ENCODE measurements at places on chromosomes 13 and 19.

- DNase-seq, result no peak
These were observed 7.5 kb downstream of the RPS9 start for GRCh38 chr19:54207983-54208783.

DNA sequence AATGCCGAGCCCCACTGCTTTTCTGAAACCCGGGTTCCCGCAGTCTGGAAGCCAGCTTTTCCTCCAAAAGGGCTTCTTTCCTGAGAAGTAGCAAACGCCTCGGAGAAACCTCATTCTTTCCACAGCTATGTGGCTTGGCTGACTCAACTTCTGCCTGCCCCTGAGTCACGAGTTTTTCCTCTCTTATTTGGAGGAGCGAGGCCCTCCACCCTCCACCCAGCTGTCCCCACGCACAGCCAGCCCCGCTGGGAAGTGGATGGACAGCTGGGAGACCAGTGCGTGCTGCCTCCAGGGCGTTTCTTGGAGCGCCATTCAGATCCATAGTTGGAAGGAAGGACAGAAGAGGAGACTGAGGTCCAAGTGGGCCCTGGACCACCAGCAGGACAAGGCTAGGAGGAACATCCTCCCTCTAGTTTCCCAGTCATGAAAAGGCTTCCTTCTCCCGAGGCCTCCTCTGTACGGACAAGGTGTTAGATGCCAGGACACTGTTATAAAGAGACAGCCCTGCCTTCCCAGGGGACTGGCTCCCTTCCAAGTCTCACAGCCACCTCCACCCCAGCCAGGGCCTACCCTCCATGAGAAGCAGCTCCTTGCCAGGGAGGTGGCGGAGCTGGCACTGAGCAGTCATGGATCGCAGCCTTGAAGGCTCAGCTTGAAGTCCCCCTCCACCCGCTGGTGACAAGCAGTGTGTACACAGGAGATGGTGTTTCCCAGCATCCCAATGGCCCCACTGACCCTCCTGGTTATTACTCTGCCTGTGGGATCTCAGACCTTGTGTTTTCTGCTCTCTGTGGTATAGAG is 2.5 kb upstream of the PLEKHF1 start:
- DNase-seq, result no peak

DNA sequence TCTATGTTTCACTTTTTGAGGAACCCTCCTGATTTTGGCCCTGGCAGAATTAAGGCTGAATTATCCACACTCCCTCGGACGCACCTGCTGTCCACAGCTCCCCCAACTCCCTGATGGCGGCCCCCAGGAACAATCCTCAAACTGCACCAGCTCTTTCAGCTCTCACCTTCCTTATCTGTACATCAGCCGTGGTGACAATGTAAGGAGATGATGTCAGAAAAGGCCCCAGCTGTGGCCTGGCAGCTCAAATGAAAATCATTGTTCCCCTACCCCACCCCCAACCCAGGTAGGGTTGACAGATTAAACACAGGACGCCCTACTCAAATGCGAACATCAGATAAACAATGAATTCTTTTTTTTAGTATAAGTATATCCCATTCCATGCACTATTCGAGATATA is 35.0 kb upstream of the KLF2 start:
- DNase-seq, result no peak

DNA sequence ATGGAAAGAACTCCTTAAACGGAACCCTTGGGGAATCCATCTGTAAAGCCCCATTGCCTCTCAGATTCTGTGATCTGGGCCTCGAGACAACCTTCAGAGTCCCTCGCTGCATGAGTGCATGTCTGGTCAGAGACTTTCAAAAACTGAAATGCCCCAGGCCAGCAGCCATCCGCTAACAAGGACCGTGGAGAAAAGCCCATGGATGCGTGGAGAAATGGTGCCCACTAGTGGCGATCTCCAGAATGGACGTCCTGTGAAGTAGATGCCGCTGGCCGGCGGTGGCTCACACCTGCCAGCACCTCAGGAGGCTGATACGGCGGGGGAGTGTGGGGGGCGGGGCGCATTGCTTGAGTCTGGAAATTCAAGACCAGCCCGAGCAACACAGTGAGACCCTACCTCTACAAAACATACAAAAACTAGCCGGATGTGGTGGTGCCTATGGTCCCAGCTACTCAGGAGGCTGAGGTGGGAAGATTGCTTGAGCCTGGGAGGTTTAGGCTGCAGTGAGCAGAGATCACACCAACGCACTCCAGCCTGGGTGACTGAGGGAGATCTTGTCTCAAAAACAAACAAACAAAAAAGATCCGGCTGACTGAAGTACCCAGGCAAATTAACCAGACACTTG is 7.9 kb upstream of the CDC16 start:
- DNase-seq, result no peak

DNA sequence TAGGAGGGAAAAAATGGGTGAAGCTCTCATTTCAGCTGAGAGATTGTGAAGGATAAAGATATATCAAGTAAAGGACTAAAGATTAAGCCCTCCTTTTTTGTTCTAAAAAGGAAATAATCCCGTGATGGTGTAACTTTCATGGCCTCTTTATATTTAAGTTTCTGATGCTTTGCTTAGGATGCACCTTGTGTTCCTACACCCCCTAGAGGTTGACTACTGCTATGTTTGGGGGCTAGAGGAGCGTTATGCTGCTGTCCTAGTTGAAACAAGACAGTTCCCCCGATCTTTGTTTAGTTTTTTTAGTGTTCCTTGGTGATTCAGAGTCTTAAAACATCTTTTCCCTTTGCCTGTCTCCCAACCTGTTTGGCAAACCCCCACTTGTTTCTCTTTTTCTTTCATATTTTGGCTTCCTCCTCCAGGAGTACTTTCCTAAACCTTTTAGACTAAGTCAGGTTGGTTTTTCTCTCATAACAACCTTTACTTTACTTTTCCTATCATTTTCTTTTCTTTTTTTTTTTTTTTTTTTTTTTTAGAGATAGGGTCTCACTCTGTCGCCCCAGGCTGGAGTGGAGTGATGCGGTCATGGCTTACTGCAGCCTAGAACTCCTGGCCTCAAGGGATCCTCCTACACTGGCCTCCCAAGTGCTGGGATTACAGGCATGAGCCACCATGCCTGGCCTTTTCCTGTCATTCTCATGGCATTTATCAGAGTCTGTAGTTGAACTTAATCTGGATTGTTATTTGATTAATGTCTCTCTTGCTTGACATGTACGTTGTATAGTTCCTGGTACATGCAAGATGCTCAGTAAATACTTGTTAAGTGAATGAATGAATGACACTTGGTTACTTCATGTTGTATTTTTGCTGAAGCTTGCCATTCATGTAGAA is 2.8 kb downstream of the UBA2 start:
- DNase-seq, result no peak

DNA sequence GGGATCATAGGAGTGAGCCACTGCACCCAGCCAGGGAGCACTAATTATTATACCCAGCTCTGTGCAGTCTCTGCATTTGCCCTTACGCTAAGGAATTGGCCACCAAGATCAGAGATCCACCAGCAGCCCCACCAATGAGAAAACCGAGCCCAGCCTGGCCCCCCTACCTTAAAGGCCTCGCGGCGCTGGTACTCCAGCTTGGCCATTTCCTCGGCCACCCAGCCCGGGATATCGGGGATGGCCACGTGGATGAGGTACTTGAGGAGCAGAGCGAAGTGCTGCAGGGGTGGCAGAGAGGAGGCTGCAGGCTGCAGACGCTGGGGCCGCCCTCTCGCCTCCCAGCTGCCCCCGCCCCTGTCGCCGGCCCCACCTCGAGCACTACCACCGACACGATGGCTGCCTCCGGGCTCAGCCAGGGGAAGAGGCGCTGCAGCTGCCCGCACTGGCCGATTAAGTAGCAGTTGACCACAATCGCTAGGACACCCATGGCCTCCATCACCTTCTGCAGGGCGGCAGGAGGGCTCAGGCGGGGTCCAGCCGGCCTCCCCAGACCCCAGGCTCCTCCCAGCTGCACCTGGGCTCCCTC is 7.5 kb downstream of the ANO8 start:
- no peak for DNase-seq

- peak; percentile 33 for DNase-seq
These were observed 5.5 kb upstream of the SAE1 start for GRCh38 chr19:47124937-47125668.

DNA sequence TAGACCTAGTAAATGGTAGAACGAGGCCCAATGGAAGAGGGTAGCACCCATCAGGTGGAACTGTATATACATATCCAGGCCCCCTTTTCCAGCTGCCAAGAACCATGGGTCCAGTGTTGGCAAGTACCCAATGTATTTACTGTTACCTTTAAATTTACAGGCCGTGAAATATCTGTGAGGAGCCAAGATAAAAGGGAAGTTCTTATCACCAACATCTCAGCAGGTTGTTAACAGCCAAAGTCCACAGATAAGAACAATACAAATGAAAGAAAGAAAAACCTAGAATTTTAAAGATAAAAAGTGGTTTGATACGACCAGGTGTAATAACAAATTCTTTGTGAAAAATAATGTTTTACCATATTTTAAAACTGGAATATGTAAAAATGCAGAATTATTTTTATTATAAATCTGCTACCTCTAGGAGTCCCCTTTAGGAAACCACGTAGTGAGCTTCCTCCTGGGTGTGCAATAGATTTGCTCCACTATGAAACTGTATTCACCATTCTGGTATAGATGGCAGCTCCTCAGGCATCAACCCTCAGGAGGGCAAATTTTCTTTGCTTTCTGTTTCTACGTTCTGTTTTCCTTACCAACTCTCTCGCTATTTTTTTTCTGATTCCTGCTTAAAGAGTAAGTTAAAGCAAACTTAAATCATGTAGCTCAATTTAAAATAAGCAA is 292.2 kb upstream of the SLC10A2 start:
- no peak for DNase-seq

GRCh38 chr13:51804295-51805172 is 571 bp upstream of the DHRS12 start:
- no peak for DNase-seq

DNA sequence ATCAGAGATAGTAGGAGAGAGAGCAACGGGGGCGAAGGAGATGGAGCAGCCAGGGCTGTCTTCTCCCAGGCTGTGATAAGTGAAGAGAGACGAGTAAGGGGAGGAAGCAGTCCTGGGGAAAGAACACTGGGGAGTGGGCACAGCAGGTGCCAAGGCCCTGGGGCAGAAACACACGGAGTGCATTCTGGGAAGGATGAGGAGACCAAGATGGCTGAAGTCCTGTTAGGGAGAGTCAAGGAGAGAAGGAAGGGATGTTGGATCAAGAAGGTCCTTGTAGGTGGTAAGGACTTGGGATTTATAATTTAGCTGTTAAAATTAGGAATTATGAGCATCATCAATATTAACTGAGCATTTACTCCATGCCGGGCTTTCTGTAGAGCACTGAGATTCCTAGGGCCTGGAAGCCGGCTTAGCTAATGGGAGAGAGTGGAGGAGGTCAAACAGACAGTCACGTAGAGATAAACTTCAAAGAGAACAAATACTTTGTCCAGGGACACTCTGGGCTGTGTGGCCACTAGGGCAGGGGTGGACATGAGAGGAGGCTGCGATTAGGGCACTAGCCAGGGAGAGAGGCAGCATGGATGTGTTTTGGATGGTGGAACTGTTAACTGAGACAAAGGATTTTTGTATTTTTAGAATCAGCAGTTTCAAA is 134.2 kb upstream of the PEG3 start:
- no peak for DNase-seq

- DNase-seq, result no peak
These were observed 7.6 kb upstream of the EGLN2 start for GRCh38 chr19:40791349-40791748.

DNA sequence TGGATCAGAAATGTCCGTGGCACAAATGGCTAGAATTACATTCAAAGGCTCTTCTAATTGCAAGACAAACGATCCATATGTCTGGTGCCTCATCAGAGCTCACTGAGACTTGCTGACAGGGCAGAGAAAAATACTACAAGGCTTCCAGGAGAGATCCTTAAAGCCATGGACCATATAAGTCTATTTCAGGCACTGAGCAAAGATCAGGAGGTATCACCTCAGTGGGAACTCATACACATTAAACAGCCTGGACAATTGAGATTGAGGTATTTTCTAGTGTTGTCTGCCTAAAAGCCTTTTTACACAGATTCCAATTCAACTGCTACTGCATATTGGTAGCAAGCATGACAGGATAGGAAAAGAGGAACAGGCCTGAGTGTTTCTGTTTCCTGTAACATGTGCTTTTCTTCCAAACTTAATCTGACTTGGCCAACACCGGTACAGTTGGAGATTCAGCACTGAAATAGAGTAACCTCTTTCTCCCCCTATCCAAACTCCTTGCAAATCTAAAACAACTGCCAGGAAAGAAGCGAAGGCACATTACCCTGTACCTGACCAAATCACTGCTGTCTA is 65.9 kb downstream of the SERP2 start:
- no peak for DNase-seq

DNA sequence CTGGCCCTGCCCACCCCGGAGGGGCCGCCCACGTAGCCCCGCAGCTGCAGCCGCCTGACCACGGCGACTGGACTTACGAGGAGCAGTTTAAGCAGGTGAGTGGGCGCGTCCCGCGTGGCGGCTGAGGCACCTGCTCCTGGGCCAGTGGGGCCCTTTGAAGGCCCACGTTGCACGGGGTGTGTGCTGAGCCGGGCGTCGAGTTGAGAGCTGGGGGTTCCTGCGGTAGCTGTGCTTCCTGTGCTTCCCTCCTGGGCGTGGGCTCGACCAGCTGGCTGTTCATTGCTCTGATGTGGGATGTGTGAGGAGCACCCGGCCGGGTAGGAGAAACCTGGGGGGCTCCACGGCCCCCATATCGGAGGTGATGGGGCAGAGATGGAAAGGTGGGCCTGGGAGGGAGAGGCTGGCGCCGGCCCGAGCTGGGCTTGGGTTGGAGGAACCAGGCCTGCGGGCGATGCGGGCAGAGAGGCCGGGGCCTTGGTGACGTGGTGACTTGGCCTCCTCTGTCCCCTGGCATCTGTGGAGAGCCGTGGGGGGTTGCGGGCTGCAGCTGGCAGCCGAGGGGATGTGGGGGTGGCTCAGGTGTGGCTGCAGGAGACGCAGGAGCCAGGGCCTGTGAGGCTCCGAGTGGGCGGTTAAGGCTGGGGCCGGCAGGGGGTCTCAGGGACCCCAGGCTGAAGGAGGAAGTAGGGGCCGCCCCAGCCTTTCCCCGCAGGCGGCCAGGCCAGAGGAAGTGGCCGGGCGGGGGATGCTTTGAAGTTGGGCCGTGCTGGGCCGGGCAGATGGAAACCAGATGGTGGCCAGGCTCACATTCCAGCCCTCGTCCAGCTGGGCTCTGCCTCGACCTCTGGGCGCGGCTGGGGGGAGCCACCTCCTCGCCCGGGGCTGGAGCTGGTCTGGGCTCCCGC is 7.1 kb downstream of the ARID3A start:
- DNase-seq, result no peak

GRCh38 chr13:106570299-106570852 is 2.4 kb upstream of the ARGLU1 start:
- no peak for DNase-seq

DNA sequence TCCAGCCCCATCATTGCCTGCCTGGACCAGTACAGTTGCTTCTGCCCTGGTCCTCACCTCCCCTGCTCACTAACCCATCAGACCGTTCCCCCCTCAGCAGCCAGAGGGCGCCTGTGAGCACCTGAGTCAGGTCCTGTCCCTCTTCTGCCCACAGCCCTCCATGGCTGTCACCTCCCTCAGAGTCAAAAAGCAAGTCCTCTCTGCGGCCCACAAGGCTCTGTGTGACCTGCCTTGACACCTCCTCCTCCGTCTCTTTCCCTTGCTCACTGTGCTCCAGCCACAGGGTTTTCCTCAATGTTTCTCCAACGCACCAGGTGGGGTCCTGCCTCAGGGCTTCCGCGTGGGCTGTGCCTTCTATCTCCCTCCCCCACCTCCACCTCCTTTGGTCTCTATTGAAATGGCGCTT is 29.4 kb upstream of the PTPRS start:
- no peak for DNase-seq
